ENCODE measurements at places on chromosomes 12 and 14. TPM values are rescaled to one million over a fixed set of nuclear protein-coding genes. Genes with fewer than 3 reads are reported as not detected.

DNA sequence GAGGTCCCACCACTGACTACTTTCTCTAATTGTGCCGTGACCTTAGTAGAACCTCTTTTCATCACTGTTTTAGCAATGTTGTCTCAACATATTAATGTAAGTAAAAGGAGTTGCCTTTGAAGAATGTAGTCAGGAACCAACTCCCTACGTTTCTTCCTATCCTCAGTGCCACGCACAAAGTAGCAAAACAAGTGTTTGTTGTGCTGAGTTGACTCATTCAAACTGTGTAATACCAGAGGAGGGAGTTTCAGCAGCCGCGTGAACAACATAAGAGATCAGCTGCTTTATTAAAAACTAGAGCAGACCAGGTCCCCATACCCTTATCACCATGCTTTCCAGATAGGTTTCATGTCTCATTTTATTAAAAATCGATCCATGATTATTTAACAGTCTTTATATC is 19.1 kb downstream of the PLBD1 start:
- no peak overlapping the region for H3K27ac ChIP-seq
- no peaks in the 10 kb centered on the region for H3K4me1 ChIP-seq
- H3K27me3 ChIP-seq = no peaks in the 10 kb centered on the region
- DNase-seq = no peak
- no peak overlapping the region for H3K4me3 ChIP-seq
- no peaks in the 10 kb centered on the region for H3K36me3 ChIP-seq

GRCh38 chr14:101182476-101182875 is 279.0 kb upstream of the RTL1 start:
- DNase-seq = no peak
- no peak overlapping the region for H3K27ac ChIP-seq
- H3K36me3 ChIP-seq = no peaks in the 10 kb centered on the region
- H3K4me3 ChIP-seq = no peak overlapping the region

GRCh38 chr12:51817027-51817953 is 31.2 kb downstream of the FIGNL2 start:
- DNase-seq = no peak
- H3K4me3 ChIP-seq = no peak overlapping the region
- H3K27me3 ChIP-seq = peaks cover 46% of the 10 kb centered on the region

DPY19L2 gene
- total RNA-seq = 11.0 TPM

DNA sequence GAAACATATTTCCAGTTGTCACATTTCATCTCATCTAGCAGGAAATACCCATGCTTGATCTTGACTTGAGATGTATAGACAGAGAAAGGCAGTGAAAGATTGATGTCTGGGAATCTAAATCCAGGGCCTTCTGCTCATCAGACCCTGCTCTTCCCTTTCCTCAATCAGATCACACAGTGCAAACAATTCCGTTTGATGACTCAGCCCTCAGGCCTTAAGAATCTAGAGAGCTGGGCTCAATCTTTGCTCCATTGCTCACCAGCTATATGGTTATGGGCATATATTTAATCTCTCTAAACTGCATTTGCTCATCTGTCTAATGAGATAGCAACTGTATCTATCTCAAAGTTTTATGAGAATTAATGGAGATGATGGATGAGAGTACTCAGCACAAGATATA is 201.8 kb upstream of the CCDC196 start:
- H3K4me3 ChIP-seq = no peak overlapping the region
- H3K27me3 ChIP-seq = no peaks in the 10 kb centered on the region
- no peaks in the 10 kb centered on the region for H3K36me3 ChIP-seq
- H3K4me1 ChIP-seq = no peaks in the 10 kb centered on the region

DNA sequence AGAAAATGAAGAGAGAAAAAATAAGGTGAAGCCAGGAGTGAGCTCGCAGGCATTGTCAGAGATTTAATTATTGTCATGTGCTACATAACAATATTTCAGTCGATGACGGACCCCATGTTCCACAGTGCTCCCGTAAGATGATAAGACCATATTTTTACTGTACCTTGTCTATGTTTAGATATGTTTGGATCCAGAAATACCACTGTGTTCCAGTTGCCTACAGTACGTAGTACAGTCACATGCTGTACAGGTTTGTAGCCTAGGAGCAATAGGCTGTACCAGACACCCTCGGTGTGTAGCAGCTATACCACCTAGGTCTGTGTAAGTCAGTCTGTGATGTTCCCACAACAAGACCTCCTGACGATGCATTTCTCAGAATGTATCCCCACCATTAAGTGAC is 137.5 kb downstream of the FBXL14 start:
- no peak for DNase-seq
- no peak overlapping the region for H3K27ac ChIP-seq

DNA sequence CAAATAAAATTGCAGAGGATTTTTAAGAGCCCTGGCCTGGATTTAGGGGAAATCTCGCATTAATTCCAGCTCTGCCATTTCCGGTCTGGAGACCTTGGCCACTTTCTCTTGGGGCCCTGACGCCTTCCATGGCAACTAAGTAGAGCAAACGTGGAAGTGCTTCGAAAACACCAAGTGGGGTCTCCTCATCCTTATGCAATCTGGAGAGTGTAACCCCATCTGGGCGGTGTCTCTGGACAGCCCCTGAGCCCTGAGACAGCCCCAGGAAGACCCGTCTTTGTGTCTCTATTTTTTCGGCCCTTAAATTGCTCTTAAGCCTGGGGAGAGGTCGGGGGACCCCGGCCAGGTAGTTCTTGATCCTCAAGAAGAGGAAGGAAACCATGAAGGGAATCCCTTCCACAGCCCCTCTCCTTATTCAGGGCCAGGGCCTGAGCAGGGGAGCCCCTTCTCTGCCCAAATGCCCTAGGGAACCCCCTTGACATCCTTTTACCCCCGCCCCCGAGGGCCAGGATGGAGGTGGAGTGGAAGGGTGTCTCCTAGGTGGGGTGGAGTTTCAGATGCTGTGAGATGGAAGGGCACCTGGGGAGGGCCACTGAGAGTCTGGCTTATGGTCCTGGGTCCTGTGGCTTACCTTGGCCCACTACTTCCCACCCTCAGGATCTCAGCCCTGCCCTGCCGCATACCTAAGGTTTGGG is 17.6 kb upstream of the NR4A1 start:
- DNase-seq = no peak
- peaks cover 20% of the 10 kb centered on the region for H3K27me3 ChIP-seq
- H3K36me3 ChIP-seq = no peaks in the 10 kb centered on the region
- peak overlapping the region; percentile 73 for H3K4me3 ChIP-seq

DNA sequence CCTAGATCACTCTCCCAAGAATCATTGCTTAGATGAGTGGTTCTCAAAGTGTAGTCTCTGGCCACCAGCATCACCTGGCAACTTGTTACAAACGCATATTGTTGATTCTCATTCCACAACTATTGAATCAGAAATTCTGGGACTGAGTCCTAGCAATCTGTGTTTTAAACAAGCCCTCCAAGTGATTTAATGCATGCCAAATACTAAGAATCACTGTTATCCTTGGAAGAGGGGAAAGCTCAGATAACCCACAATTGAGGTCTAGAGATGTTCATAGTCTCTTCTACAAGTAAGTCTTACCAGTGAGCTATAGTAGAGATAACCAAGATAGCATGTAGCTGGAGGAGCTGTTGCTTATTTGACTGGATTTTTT is 666.6 kb downstream of the DIO2 start:
- H3K36me3 ChIP-seq = no peaks in the 10 kb centered on the region
- H3K27me3 ChIP-seq = no peaks in the 10 kb centered on the region
- no peak overlapping the region for H3K27ac ChIP-seq
- DNase-seq = no peak
- H3K4me1 ChIP-seq = peaks cover 9% of the 10 kb centered on the region

GRCh38 chr12:78888568-78888967 is 24.0 kb downstream of the SYT1 start:
- DNase-seq = no peak
- H3K36me3 ChIP-seq = no peaks in the 10 kb centered on the region
- H3K4me3 ChIP-seq = no peak overlapping the region
- no peaks in the 10 kb centered on the region for H3K27me3 ChIP-seq
- no peaks in the 10 kb centered on the region for H3K4me1 ChIP-seq

PRICKLE1 gene
- total RNA-seq = 20.6 TPM

GRCh38 chr12:117680312-117680711 is 288.5 kb downstream of the KSR2 start:
- no peaks in the 10 kb centered on the region for H3K27me3 ChIP-seq
- peaks cover 2% of the 10 kb centered on the region for H3K4me1 ChIP-seq
- no peaks in the 10 kb centered on the region for H3K36me3 ChIP-seq
- no peak overlapping the region for H3K27ac ChIP-seq
- no peak for DNase-seq
- H3K4me3 ChIP-seq = no peak overlapping the region

MUCL1 gene
- total RNA-seq = not detected

C12orf54 gene
- not detected for total RNA-seq

POTEM gene
- total RNA-seq = not detected

MMP19 gene
- total RNA-seq = 2.1 TPM

DNA sequence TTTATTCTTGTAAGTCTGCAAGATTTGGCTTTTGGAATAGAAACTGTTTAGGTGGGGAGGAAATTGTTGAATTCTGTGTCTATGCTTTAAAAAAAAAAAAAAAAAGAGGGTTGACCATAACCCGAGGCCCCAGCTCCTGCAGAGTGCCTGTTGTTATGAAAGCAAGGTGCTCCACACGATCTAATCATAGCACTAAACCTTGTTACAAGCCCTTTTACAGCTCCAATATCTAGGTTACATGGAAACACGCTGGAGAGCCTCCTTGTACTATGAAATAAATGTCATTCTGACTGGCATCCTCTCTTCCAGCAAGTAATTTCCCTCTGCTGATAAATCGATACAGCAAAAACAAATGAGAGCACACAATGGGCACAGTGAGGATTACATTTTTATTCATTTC is 303.1 kb upstream of the SOX5 start:
- H3K27me3 ChIP-seq = no peaks in the 10 kb centered on the region
- H3K36me3 ChIP-seq = no peaks in the 10 kb centered on the region
- H3K4me3 ChIP-seq = no peak overlapping the region
- DNase-seq = no peak
- H3K27ac ChIP-seq = peak overlapping the region; percentile 41
- H3K4me1 ChIP-seq = peaks cover 4% of the 10 kb centered on the region

RTRAF gene
- total RNA-seq = 301 TPM

GRCh38 chr12:2053691-2054090 is 904 bp downstream of the CACNA1C start:
- H3K27me3 ChIP-seq = peaks cover 74% of the 10 kb centered on the region
- no peaks in the 10 kb centered on the region for H3K4me1 ChIP-seq
- DNase-seq = peak; percentile 70
- H3K36me3 ChIP-seq = no peaks in the 10 kb centered on the region
- H3K4me3 ChIP-seq = peak overlapping the region; percentile 87

GRCh38 chr12:66624806-66625205 is 54.1 kb downstream of the GRIP1 start:
- H3K4me3 ChIP-seq = no peak overlapping the region
- peaks cover 9% of the 10 kb centered on the region for H3K4me1 ChIP-seq
- H3K27ac ChIP-seq = no peak overlapping the region
- H3K36me3 ChIP-seq = no peaks in the 10 kb centered on the region
- H3K27me3 ChIP-seq = no peaks in the 10 kb centered on the region
- no peak for DNase-seq

OASL gene
- not detected for total RNA-seq

DNA sequence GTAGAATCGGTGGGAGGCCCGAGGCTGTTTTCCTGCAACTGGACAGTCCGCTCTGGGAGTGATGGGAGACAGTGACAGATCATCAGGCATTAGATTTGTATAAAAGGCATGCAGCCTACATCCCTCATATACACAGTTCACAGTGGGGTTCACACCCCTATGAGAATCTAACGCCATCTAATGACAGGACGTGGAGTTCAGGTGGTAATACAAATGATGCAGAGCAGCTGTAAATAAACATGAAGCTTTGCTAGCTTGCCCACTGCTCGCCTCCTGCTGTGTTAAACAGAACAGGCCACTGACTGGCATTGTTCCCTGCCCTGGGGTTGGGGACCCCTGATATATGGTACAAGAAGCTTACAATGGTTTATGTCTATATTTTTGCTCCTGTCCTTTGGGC is 179.0 kb downstream of the LRFN5 start:
- no peaks in the 10 kb centered on the region for H3K4me1 ChIP-seq
- H3K27ac ChIP-seq = no peak overlapping the region
- no peak overlapping the region for H3K4me3 ChIP-seq
- no peaks in the 10 kb centered on the region for H3K27me3 ChIP-seq
- peak; percentile 53 for DNase-seq

DNA sequence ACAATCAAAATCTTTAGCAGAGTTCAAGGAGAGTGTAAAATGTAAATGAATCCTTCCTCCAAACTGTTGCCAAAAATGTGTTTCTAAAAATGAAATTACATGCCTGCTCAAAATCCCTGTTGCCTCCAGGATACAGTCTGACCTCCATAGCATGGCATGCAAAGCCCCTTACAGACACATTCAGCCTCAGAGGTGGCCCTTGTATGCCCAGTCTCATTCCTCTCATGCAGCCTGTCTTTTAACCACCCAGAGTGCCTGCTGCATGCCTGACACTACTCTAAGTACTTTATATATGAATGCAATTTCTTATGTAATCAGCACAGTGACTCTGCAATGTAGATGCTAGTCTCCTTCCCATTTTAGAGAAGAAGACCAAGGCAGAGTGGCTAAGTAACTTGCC is 24.4 kb upstream of the PTPRQ start:
- DNase-seq = no peak
- H3K27ac ChIP-seq = no peak overlapping the region
- no peaks in the 10 kb centered on the region for H3K27me3 ChIP-seq
- no peak overlapping the region for H3K4me3 ChIP-seq
- no peaks in the 10 kb centered on the region for H3K4me1 ChIP-seq

ANKRD52 gene
- 54.9 TPM for total RNA-seq

FAM186B gene
- total RNA-seq = 0.26 TPM

- no peak overlapping the region for H3K27ac ChIP-seq
- no peaks in the 10 kb centered on the region for H3K27me3 ChIP-seq
- DNase-seq = peak; percentile 34
- H3K36me3 ChIP-seq = no peaks in the 10 kb centered on the region
- no peak overlapping the region for H3K4me3 ChIP-seq
These were observed 157.4 kb upstream of the FKBP4 start for GRCh38 chr12:2637371-2637770.

DNA sequence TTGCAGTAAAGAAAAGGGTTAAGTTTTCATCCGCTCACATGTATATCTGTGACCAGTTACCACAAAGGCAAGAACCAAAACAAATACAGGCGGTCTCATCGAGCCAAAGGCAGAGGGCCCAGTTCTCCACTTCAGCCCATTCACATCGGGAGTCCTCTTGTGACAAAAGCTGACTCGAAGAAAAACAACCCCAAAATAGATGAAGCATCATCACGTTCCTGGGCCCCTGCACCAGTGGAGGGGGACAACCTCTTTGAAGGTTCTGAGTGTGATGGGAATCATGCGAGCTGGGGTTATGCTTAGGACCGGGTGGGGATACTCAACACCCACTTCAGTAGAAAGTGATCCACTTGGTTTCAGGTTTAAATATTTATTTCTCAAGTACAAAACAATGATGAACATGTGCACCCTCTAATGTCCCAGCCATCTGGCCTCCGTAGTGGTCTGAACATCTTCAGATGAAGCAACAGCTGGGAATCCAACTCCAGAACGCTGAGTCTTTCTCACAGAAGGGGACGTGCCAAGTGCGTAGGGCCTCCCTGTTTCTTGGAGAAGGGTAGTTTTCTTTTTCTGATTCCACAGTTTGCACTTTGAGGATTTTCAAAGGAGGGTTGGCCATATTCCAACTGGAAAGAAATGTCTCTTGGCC is 8.4 kb downstream of the GSC start:
- no peak overlapping the region for H3K4me3 ChIP-seq
- no peak overlapping the region for H3K27ac ChIP-seq
- no peak for DNase-seq
- H3K27me3 ChIP-seq = no peaks in the 10 kb centered on the region
- peaks cover 13% of the 10 kb centered on the region for H3K4me1 ChIP-seq
- H3K36me3 ChIP-seq = peaks cover 40% of the 10 kb centered on the region

SLC6A15 gene
- 6.3 TPM for total RNA-seq

GRCh38 chr12:10027721-10028120 is 2.8 kb upstream of the CLEC9A start:
- H3K4me3 ChIP-seq = no peak overlapping the region
- DNase-seq = no peak
- H3K4me1 ChIP-seq = no peaks in the 10 kb centered on the region
- H3K27me3 ChIP-seq = no peaks in the 10 kb centered on the region
- no peaks in the 10 kb centered on the region for H3K36me3 ChIP-seq
